Stimulated activated naive CD8-positive, alpha-beta T cell treated with anti-CD3 and anti-CD28 coated beads, Interleukin-15, Interleukin-2, amounts not matched to agents 100 U/mL and 50 U/mL, for 24 hours (primary cell): ENCODE measurements at places on chromosomes 1 and 21.

DNA sequence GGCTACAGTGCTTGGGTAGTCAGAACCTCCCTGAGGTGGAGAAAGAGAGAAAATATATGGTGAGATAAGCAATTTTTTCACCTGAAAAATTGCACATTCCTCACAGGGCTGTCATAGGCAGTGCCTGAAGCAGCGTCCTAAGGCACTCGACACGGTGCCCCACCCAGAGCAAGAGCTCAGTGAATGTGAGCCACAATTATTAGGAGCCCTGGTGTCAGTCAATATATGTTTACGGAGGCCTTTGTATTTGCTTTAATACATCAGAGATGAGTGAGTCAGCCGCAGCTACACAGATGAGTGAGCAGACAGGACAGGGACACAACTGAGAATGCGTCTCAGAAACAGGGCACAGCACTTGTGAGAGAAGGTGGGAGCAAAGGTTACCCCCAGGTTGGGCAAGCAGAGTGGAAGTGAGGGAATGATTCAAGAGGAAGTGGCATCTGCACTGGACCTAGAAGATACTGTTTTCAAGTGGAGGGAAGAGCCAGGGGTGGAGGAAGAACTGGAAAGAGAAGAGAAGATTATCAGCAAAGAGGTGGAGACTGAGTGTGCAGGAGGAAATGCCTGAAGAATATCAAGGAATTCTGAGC is 5.2 kb upstream of the PIGC start:
- DNase-seq: peak; percentile 10

GRCh38 chr1:22611530-22611947 is 24.9 kb upstream of the C1QA start:
- DNase-seq: peak; percentile 22

DNA sequence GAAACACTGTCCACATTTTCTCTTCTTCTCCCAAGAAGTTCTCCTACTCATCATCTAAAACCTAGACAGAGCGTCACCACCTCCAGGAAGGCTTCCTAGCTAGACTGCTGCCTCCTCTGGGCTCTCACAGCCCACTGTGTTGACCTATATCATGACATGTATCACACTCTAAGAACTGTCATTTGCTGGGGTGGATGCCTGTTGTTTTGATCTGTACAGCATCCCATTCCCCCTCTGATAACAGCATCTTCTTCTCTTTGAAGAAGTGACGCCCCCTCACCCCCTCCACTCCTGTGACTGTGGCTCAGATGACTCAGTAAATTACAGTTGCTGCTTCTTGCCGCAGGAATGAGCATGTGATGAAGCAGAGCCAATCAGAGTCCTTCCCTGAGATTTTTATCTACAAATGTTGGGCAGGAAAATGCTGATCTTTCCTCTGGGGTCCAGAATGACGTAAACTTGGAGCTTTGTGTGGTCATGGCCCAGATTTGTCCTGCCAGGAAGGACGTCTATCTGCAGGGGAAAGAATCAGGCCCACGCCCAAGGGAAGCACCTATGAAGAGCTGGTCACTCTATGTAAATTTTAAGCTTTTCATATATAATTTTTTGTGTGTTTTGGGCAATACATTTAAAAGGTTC is 28.0 kb upstream of the FOXO6 start:
- no peak for DNase-seq

DNA sequence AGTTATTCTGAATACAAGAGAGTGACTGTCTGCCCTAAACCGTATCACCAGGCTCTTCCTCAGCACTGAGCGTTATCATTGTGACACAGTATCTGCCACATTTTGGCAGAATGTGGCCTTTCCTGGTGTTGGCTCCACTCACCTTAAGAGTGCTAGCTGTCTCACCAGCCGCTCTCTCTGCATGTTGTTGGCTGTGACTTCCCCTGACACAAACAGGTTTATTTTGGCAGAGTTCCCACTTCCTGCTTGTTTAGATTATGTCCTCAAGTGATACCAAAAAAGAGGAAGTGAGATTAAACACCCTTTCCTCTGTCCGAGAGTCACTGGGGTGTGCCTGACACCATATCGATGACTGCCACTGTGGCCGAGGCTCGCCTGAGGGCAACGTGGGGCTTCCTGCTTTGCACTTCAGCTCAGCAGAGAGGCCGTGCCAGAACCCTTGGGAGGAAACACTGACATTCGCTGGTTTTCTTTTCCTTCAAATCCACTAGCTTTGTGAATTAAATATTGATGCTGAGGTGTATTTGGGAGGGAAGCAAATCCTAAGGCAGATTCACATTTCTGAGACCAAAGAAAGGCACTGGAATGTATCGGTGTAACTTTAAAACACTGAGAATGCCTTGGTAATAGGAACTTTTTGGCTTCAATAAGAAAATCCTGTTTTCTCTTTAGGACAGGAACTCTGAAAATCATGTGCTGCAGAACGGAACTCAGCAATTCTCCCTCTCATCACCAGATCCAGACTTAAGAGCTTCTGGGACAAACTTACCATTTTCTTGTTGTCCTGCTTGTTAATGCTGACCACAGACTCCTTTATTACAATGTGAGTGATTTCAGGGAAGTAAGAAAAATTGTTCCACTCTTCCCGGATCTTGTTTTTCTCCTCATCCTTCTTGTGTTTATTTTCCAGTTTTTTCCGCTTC is 102.1 kb downstream of the JAK1 start:
- peak; percentile 60 for DNase-seq

DNA sequence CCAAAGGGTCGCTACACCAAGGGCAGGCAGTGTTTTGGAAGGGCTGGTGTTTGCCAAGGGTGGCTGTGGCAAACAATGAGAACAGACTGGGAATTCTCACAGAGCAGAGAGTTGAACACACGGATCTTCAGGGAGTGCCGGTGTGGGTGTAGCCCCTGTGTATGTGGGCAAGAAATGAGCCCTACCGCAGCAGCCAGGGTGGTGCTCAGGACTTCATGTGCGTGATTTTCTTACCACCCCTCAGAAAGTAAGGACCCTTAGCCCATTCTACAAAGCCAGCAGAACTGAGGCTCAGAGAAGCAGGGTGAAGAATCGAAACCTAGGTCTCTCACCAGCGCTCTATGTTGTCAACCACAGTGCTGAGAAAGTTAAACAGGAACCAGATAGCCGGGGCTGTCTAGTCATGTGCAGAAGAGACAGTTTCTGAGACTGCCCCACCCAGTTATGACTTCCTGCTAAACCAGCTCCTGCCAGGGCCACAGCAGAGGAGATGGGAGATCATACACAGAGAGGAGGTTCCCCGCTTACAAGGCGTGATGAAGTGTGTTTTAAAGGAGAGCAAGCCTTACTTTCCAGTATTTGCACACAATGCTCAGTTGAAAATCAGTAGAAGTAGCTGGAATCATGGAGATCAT is 21.9 kb upstream of the MORC3 start:
- DNase-seq: peak; percentile 57

DNA sequence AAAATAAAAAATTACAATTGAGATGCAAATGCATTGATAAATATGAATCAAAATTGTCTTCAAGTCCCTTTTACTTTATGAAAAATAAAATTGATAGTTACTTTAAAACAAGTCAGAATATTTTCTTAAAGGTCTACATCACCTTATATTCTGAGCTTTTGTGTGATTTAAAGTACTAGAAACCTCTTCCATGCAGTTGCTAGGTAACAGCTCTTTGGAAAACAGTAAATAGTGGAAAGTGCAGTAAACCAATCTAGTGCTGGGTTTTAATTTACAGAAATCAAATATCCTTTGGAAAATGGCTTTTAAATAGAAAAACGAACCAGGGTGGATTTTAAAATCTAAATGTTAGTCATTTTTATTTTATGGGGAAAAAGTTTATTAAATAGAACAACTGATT is 227.9 kb downstream of the KCNT2 start:
- DNase-seq: no peak

GRCh38 chr1:201212056-201212455 is 21.4 kb downstream of the IGFN1 start:
- DNase-seq: no peak
